ENCODE measurements at places on chromosomes 5 and 9. TPM values are rescaled to one million over a fixed set of nuclear protein-coding genes. Genes with fewer than 3 reads are reported as not detected.
A peak's percentile ranks its signal among the peaks of the same experiment; 100 is the strongest.

GRCh38 chr5:30894811-30895210 is 298.7 kb upstream of the CDH6 start:
- H3K36me3 ChIP-seq: no peaks in the 10 kb centered on the region
- H3K27ac ChIP-seq: no peak overlapping the region
- no peaks in the 10 kb centered on the region for H3K27me3 ChIP-seq
- no peaks in the 10 kb centered on the region for H3K4me1 ChIP-seq
- H3K4me3 ChIP-seq: no peak overlapping the region

DNA sequence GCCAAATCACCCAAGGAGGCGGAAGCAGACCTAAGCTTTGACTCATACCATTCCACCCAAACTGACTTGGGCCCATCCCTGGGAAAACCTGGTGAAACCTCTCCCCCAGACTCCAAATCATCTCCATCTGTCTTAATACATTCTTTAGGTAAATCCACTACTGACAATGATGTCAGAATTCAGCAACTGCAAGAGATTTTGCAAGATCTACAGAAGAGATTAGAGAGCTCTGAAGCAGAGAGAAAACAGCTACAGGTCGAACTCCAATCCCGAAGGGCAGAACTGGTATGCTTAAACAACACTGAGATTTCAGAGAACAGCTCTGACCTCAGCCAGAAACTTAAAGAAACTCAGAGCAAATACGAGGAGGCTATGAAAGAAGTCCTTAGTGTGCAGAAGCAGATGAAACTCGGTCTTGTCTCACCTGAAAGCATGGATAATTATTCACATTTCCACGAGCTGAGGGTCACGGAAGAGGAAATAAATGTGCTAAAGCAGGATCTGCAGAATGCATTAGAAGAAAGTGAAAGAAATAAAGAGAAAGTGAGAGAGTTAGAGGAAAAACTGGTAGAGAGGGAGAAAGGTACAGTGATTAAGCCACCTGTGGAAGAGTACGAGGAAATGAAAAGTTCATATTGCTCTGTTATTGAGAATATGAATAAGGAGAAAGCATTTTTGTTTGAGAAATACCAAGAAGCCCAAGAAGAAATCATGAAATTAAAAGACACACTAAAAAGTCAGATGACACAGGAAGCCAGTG is 15.8 kb upstream of the TTC23L start:
- H3K4me3 ChIP-seq: no peak overlapping the region
- no peak for DNase-seq
- no peaks in the 10 kb centered on the region for H3K4me1 ChIP-seq
- no peaks in the 10 kb centered on the region for H3K27me3 ChIP-seq
- no peak overlapping the region for H3K27ac ChIP-seq

GRCh38 chr9:72856972-72857623 is 95.8 kb downstream of the ALDH1A1 start:
- no peak for DNase-seq
- peak overlapping the region; percentile 44 for H3K27ac ChIP-seq
- no peaks in the 10 kb centered on the region for H3K27me3 ChIP-seq
- H3K4me3 ChIP-seq: no peak overlapping the region
- no peaks in the 10 kb centered on the region for H3K4me1 ChIP-seq

GRCh38 chr5:135271533-135272310 is 127.3 kb downstream of the MACROH2A1 start:
- H3K36me3 ChIP-seq: no peaks in the 10 kb centered on the region
- H3K4me3 ChIP-seq: no peak overlapping the region
- no peaks in the 10 kb centered on the region for H3K27me3 ChIP-seq

- no peak overlapping the region for H3K4me3 ChIP-seq
- no peak for DNase-seq
- H3K36me3 ChIP-seq: no peaks in the 10 kb centered on the region
- no peak overlapping the region for H3K27ac ChIP-seq
Observed at GRCh38 chr5:38675443-38675842, 119.0 kb upstream of the LIFR start.

- DNase-seq: no peak
- no peaks in the 10 kb centered on the region for H3K4me1 ChIP-seq
- peaks cover 2% of the 10 kb centered on the region for H3K36me3 ChIP-seq
- H3K4me3 ChIP-seq: no peak overlapping the region
Observed at GRCh38 chr5:115274584-115274983, 11.9 kb upstream of the PGGT1B start.

DNA sequence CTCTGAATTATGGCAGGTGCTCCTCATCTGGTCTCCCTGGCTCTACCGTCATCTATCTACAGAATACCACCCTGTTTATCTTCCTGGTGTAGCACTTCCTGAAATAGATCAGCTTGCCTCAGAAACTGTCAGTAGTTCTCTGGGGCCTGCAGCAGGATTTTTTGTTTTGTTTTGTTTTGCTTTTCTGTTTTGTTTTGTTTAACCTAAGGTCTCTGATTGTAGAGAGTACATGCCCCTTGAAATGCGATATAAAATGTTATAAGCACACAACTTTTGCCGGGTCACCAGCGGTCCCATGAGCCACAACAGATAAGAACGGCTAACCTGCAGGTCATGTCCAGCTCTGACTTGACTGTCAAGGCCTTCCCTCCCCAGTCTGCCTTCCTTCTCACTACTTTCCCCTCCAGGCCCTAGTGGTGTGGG is 26.6 kb upstream of the CREBRF start:
- no peaks in the 10 kb centered on the region for H3K36me3 ChIP-seq
- H3K27me3 ChIP-seq: no peaks in the 10 kb centered on the region
- no peaks in the 10 kb centered on the region for H3K4me1 ChIP-seq
- H3K4me3 ChIP-seq: no peak overlapping the region

- H3K4me1 ChIP-seq: peaks cover 6% of the 10 kb centered on the region
- no peaks in the 10 kb centered on the region for H3K27me3 ChIP-seq
- H3K27ac ChIP-seq: peak within 1 kb of the TSS; percentile 90
- peak; percentile 98 for DNase-seq
Observed at GRCh38 chr5:41903892-41904799, at the start of gene RIMOC1. Gene RIMOC1 (plus strand): TSS chr5:41904344. CDS start chr5:41904368, 24 bp downstream.

DNA sequence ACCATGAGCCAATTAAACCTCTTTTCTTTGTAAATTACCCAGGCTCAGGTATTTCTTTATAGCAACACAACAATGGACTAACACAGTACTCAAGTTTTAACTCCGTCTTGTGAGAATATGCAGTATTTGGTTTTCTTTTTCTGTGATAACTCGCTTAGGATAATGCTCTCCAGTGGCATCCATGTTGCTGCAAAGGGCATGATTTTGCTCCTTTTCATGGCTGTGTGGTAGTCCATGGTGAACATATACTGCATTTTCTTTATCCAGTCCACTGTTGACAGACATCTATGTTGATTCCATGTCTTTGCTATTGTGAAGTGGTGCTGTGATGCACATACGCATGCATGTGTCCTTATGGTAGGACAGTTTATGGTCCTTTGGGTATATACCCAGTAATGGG is 10.9 kb downstream of the VPS13A start:
- H3K4me1 ChIP-seq: no peaks in the 10 kb centered on the region
- no peak for DNase-seq
- H3K36me3 ChIP-seq: no peaks in the 10 kb centered on the region
- H3K4me3 ChIP-seq: no peak overlapping the region
- no peaks in the 10 kb centered on the region for H3K27me3 ChIP-seq

Gene SNX18
- 33.6 TPM for total RNA-seq

DNA sequence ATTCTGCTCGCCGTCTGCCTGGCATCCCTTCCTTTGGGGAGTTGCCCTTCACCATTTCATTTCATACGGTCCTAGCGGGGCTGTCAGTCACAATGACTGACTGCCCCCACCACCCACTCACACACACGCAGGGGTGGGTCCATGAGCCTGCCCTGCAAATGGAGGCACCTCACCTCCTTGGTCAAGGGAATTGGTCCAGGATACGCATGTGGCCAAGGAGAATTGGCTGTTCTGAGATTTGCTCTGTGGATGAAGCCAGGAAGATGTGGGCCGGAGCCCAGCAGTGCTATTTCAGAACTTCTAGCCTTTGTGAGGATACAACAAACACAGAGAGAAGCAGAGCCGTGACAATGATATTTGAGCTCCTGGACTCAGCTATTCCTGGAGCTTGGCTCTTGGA is 17.0 kb downstream of the C1QTNF2 start:
- no peaks in the 10 kb centered on the region for H3K27me3 ChIP-seq
- H3K4me1 ChIP-seq: no peaks in the 10 kb centered on the region
- DNase-seq: no peak
- no peak overlapping the region for H3K4me3 ChIP-seq

Gene PCDHGA9
- total RNA-seq: 17.1 TPM

Gene SLC34A1
- total RNA-seq: not detected

Gene MARCHF3
- 6.2 TPM for total RNA-seq

- no peak for DNase-seq
- no peaks in the 10 kb centered on the region for H3K27me3 ChIP-seq
- peak overlapping the region; percentile 88 for H3K27ac ChIP-seq
- H3K4me1 ChIP-seq: no peaks in the 10 kb centered on the region
- H3K36me3 ChIP-seq: no peaks in the 10 kb centered on the region
Observed at GRCh38 chr9:124286292-124286931, 28.7 kb downstream of the NEK6 start.

DNA sequence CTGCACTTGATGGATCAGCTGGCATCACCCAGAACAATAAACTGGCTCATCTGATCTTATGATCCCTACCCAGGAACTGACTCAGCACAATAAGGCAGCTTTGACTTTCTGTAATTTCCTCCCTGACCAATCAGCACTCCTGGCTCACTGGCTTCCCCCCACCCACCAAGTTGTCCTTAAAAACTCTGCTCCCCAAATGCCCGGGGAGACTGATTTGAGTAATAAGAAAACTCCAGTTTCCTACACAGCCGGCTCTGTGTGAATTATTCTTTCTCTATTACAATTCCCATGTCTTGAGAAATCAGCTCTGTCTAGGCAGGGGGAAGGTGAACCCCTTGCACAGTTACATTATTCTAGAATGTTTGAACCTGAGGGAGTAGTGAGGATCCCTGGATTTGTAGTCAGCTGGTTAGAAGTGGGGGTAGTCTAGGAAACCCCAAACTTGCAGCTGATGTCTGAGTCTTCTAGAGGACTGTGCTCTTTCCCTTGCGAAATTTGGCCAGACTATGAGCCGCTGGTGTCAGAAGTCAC is 111.7 kb upstream of the NEK6 start:
- no peak overlapping the region for H3K27ac ChIP-seq
- H3K36me3 ChIP-seq: no peaks in the 10 kb centered on the region
- H3K27me3 ChIP-seq: no peaks in the 10 kb centered on the region
- DNase-seq: no peak
- H3K4me1 ChIP-seq: no peaks in the 10 kb centered on the region

- DNase-seq: no peak
- no peak overlapping the region for H3K4me3 ChIP-seq
- H3K27me3 ChIP-seq: no peaks in the 10 kb centered on the region
- H3K36me3 ChIP-seq: no peaks in the 10 kb centered on the region
Observed at GRCh38 chr5:176379881-176380280, 8.5 kb downstream of the NOP16 start.

- DNase-seq: no peak
- H3K36me3 ChIP-seq: no peaks in the 10 kb centered on the region
- H3K4me3 ChIP-seq: no peak overlapping the region
- H3K4me1 ChIP-seq: no peaks in the 10 kb centered on the region
- H3K27me3 ChIP-seq: no peaks in the 10 kb centered on the region
Observed at GRCh38 chr9:33988219-33988890, 60.3 kb downstream of the UBAP2 start.

- H3K36me3 ChIP-seq: no peaks in the 10 kb centered on the region
- H3K4me1 ChIP-seq: no peaks in the 10 kb centered on the region
- no peaks in the 10 kb centered on the region for H3K27me3 ChIP-seq
Observed at GRCh38 chr9:72401396-72401795, 36.4 kb upstream of the ZFAND5 start.

GRCh38 chr9:105437704-105438103 is 10.1 kb upstream of the FSD1L start:
- H3K4me3 ChIP-seq: no peak overlapping the region
- DNase-seq: no peak
- no peaks in the 10 kb centered on the region for H3K27me3 ChIP-seq
- H3K27ac ChIP-seq: no peak overlapping the region

Gene SPINK7
- not detected for total RNA-seq

GRCh38 chr5:91098541-91098940 is 284.6 kb downstream of the ARRDC3 start:
- no peaks in the 10 kb centered on the region for H3K27me3 ChIP-seq
- no peak overlapping the region for H3K4me3 ChIP-seq
- H3K4me1 ChIP-seq: no peaks in the 10 kb centered on the region
- DNase-seq: no peak

DNA sequence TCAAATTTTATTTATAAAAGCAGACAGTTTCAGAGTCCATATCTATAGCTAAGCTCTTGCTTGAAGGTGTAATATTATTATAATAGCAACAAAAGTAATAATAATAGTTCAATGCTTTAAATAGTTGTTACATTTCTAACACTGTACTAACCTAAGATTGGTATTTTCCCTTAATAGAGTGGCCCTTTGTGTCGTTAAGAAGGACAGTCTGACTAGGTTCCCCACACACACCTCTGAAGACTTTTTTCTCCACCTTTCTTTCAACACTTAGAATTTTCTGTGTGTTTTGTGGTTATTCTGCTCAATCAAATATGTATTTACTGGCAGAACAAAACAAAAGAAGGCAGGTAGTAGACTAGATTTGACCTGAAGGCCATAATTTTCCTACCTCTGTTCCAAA is 223.2 kb upstream of the ACO1 start:
- no peak overlapping the region for H3K27ac ChIP-seq
- DNase-seq: no peak
- H3K4me3 ChIP-seq: no peak overlapping the region
- H3K36me3 ChIP-seq: no peaks in the 10 kb centered on the region
- no peaks in the 10 kb centered on the region for H3K27me3 ChIP-seq

DNA sequence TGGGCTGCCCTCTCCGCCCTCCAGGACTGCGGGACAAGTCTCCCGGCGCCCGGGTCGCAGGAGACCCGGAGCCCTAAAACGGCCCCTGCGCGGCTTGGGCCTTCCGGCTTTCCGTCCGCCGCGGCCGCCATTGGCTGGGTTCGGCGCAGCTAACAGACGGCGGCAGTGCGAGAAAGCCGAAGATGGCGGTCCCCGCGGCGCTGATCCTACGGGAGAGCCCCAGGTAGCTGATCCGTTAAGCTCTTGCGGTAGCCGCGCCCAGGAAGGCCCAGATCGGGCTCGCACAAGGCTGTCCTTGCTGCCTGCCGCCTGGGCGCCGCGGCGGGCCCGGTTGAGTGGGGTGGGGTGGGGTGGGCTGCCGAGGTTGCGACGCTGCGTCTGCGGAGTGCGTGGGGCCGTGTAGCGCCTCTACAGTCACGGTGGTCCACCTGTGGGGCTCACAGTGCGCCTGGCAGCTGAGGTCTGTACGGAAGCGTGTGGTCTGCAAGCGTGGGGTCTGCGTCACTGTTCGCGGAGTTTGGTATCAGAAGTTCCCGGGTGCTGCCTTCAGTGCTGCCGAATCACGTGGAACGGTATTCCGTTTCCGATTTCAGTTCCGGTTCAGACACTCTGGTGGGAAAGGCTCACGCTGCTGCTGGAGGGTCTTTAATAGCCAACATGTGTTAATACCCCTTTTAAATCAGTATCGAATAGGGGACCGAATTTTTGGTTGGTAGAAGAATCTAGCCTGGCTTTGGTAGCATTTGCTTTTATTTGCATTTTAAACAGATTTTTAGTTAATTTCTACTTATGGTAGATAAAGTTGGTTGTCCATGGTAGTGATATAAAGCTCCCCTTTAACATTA is at the start of gene COMMD10:
Gene COMMD10, plus strand, starts transcription at position 155 of the 845 bp plus-strand sequence.
- H3K4me3 ChIP-seq: peak within 1 kb of the TSS; percentile 86
- peak; percentile 70 for DNase-seq
- H3K27me3 ChIP-seq: no peaks in the 10 kb centered on the region
- no peaks in the 10 kb centered on the region for H3K36me3 ChIP-seq
- no peaks in the 10 kb centered on the region for H3K4me1 ChIP-seq
